ENCODE measurements at places on chromosomes 4 and X.

DNA sequence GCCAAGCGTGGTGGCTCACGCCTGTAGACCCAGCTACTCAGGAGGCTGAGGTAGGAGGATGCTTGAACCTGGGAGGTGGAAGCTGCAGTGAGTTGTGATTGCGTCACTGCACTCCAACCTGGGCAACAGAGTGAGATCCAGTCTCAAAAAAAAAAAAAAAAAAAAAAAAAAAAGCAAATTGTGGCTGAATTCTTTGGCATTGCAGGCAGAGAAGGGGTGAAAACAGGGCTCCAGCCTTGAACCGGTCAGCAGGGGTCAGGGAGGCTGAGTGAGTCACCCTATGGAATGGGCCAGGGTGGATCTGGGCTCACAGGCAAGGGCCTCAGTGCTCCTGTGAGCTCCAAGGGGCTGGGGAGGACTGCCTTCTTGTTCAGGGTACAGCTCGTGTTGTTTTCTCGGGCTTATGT, 13.2 kb upstream of the FAM3A start:
- DNase-seq = no peak

DNA sequence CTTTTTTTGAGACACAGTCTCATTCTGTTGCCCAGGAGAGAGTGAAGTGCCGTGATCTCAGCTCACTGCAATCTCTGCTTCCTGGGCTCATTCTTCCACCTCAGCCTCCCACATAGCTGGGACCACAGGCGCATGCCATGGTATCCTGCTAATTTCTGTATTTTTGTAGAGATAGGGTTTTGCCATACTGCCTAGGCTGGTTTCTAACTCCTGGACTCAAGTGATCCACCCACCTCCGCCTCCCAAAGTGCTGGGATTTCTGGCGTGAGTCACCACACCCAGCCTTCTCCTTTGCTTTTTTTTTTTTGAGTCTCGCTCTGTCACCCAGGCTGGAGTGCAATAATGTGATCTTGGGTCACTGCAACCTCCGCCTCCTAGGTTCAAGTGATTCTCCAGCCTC, 94.1 kb downstream of the PDS5A start:
- DNase-seq = no peak

- peak; percentile 51 for DNase-seq
Measured at GRCh38 chr4:15811703-15812337, 33.7 kb downstream of the CD38 start.

DNA sequence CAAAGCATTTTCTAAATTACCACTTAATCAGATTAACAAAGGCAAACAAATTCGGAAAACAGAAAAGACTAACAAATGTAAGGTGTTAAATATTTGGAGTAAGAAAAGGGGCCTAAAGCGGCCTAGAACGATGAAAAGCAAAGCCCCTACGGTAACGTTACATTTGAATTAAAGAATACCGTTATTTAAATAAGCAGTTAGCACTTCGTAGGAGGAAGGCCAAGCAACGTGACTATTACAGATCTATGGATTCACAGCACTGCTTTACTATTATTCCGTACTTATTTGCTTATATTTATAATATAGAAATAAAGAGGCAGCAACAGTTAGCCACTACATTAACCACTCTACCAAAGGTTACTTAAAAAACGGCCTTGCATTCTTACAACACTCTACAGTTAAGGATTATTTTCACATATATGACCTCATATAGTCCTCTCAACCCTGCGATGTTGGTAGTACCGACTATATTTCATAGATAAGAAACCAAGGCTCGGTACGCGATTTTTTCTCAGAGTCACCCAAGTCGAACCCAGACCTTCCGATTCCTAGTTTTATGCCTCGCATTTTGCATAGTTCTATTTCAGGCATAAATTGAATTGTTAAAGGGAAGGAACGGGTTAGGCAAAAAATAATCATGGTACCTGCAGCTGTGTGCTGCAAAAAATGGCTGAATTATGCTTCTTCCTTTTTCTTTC, 2.9 kb downstream of the KLHL15 start:
- peak; percentile 60 for DNase-seq

DNA sequence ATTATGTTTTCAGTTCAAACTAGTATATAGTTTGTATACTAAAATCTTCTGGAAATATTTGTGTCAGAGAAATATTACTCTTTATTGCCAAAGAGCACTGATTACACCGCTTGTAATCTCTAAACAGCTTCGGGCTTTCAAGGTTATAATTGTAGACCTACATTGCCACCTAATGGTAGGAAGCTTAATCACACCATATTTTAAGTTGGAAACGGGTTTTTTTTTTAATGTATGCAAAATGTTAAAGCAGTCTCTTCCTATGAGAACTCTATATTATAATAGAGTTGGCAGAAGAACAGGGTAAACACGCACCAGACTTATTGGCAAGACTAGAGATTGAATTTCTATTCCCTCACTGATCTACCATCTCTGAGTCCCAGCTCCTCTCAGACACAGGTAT, 19.5 kb upstream of the NFXL1 start:
- peak; percentile 79 for DNase-seq

DNA sequence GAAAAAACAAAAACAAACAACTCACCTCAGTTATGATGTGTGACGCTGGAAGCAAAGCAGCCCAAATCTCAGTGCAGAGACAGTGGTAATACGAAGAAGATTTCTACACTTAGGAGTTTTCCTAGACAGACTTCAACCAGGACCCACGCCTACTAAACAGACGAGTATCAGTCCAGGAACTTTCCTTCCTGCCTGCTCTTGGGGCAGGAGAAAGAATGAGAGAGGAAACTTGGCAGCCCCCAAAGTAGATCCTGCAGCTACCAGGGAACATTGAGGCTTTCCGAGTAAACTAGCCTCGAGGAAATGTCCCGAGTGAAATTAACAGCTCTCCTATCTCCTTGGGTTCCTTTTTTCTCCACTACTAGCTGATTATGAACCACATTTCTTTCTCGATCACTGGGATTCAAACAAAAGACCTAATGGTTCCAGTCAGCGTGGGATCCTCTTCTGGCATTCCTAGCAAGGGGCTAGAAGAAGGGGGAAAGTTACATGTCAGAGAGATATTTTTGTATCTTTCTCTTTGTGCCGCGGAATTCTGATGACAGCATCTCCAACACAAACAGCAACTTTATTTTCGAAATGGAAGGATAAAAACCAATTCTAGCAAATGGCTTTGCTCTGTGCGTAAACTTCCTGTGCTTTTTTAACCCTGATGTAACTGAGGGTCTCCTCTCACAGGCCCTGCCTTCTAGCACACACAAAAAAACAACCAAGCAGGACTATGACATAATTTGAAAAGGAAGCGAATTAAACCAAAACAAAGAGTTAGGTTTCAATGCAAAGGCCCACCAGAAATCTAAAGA, 53.2 kb downstream of the PPM1K start:
- no peak for DNase-seq

DNA sequence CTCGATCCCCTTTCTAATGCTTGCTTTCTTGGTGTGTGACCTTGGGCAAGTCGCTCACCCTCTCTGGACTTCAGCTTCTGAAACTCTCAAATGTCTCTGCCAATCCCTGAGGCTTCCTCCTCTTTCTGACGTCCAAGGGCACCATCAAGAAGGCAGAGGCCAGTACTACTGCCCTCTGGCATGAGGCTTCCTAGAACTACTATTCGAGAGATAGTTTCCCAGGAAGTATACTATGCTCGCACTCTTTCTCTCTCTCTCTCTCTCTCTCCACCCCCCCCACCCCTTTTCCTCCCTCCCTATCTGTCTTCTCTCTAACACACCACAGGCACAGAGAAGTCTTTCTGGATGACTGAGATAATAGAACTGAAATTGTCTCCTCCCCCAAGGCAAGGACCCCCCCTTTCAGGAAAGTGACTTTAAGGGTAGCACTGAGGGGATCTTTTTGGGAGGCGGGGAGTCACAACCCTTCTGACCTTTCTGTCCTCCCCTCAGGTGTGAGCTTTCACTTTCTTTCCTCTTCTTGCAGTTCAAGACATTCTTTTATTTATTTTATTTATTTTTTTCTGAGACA, 20.0 kb upstream of the BCOR start:
- peak; percentile 76 for DNase-seq

DNA sequence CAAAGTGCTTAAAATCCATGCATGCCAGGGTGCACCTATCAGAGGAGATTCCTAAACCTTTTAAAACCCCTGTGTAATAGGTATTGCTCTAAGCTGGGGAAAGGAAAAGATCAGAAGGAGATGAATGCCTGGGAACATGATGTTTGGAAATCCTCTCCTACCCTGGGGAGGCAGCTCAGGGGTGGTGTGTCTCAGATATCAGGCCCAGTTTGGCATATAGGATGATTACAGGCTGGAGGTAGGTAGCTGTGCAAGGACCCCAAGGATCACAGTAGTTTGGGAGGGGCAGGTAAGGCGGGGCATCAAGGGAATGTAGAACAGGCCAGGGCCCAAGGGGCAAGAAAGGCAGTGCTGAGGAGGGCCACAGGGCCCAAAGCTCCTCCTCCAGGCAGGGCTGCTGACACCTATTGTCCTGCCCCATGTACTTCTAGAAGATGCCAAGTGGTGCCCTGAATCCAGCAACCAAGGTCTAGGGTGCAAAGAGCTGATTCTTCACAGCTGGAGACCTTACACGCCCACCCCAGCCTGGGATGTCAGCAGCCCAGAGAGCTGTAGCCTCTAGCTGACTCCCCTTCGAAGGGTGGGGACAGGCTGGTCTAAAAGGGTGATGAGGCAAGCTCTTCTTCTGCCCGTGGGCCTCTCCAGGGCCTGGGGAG, 17.6 kb downstream of the SASH3 start:
- DNase-seq = no peak

DNA sequence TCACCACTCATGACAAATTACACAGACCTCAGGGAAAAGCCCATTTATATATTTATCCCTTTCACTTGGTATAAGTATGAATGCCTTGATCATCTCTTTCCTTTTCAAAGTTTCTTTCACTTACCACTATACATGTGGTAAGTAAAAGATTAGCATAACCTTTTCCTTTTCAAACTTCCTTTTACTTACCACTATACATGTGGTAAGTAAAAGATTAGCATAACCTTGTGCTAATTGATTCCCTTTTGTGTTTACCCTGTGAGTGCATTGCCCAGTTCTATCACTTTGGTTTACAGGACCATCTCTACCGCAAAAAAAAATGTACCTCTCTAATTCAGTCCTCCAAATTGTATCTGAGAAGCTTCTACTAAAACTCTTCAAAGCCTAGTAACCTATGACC, 32.7 kb upstream of the TCEANC start:
- peak; percentile 52 for DNase-seq

DNA sequence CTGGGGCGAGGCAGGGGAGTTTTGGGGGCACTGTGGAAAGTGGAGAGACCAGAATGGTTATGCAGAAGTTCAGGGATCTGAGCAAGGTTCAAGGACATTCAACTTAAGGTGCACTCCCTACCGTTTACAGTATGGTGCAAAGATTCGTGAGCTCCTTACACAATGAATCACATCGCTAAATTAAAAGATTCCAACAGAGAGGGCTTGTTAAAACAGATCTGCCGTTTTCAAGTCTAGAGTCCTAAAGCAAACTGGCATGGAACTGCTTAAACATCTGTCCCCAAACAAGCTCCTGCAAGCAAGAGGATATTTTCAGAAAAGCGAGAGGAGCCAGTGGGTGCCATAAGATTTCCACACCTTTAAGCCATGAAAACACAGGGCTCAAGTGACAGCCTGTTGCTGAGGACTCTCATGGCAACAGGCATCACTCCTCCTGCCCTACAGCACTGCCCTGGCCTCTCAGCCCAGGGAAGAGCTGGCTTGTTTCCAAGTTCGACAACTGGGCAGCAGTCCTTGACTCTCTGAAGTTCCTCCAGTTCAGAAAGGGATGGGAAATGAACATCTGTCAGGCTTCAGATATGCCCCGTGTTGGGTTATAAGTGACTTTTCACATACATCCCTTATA, 10.0 kb downstream of the FAM184B start:
- no peak for DNase-seq

DNA sequence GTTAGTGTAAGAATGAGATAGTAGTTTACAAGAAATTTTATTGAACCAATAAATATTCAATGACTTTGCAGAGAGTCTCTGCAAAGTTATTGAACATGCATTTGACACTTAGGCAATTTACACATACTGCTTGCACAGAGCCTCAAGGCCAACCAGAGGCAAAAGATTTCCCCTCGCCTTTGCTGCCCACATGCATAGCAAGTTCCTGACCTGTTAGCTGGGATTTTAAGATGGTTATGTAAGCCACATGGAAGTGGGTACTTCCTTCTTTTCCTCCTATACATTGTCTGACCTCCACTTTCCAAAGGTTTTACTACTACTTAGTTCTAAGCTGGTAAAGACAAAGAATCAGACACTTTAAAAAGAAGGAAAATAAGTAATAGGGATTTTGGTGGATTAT, 430.1 kb upstream of the FRG1 start:
- no peak for DNase-seq

DNA sequence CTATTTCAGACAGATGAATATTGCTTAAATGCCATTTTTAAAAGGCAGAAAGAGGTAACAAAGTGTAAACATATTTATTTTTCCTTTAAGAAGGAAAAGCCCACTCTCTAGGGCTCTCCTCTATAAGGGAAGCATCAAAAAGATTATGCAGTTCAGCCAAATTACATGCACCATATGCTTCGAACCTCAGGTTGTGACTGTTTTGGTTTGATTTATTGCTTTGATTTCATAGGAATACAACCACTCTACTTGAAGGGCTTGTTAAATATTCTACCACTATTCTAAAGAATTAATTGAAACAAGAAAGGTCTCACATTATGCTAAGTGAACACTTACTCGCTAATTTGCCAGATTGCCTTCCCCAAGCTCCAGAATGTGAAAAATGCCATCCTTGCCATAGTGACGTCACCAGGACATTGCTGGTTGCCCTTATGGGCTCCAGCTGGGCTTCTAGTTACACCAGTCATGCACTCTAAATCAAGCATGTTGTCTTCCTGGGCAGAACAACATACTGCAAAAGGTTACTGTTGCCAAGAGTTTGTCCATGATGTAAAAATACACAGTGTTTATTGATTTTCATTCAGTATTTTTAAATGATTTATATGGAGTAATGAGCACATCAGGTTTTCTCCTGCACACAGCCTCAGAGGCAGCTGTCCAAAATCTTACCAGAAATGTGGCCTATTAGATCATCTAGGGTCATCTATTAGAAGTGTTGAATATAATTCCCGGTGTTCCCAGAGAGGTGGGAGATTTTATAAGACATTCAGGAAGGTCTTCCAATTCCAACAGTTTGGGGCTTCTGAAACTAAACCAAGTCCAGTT, 164.4 kb upstream of the RAPGEF2 start:
- no peak for DNase-seq

- no peak for DNase-seq
Measured at GRCh38 chr4:185665655-185666054, 130.3 kb upstream of the PDLIM3 start.

DNA sequence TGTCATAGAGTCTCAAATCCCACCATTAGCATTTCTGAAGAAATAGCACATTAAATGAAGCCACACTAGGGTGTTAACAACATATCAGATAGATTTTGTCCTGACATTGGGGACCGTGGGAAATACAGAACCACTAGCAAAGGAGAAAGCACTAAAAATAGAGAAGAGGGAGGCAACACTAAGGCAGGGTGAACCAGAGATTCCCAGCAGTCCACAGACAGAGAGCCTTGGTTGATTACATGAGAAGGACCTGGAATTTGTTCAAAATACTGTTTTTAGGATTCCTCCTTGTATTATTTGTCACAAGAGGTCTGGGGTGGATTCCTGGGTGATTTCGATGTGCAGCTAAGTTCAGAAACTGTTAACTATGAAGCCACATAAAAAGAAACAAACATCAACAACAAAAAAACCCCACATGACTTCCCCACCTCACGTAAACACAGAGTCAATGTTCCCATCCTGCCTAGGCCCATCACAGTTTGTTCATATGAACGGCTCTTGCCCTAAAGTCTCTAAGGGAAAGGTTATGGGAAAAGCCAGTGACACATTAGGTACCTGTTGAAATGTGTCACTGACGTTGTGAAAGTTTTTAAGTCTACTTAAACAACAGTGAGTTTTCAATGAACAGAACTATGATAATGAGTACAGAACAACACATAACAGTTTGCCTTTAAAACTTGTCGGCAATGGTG, 23.6 kb upstream of the GRSF1 start:
- DNase-seq = no peak
